ENCODE measurements at places on chromosomes 7 and 10. TPM values are rescaled to one million over a fixed set of nuclear protein-coding genes. Genes with fewer than 3 reads are reported as not detected.
A peak's percentile ranks its signal among the peaks of the same experiment; 100 is the strongest.

The MYO3A gene
- total RNA-seq: not detected

The CHRM2 gene
- 0.32 TPM for total RNA-seq

The FAM221A gene
- 2.9 TPM for total RNA-seq

The MSMB gene
- total RNA-seq: not detected

The SMKR1 gene
- total RNA-seq: 3.9 TPM

The MEST gene
- total RNA-seq: 151 TPM

The PTTG1IP2 gene
- not detected for total RNA-seq

The GJD4 gene
- total RNA-seq: 13.9 TPM

The GPR37 gene
- 0.62 TPM for total RNA-seq

The TAS2R41 gene
- total RNA-seq: not detected

The TMEM176B gene
- total RNA-seq: not detected

The DEPP1 gene
- total RNA-seq: 37.4 TPM

The AP5Z1 gene
- total RNA-seq: 41.8 TPM

The KLF14 gene
- total RNA-seq: not detected

The PRLHR gene
- total RNA-seq: not detected

The SNX10 gene
- total RNA-seq: not detected

The RRP12 gene
- total RNA-seq: 25.6 TPM

- no peak for DNase-seq
These were observed 12.2 kb upstream of the KCP start for GRCh38 chr7:128922496-128923410.

DNA sequence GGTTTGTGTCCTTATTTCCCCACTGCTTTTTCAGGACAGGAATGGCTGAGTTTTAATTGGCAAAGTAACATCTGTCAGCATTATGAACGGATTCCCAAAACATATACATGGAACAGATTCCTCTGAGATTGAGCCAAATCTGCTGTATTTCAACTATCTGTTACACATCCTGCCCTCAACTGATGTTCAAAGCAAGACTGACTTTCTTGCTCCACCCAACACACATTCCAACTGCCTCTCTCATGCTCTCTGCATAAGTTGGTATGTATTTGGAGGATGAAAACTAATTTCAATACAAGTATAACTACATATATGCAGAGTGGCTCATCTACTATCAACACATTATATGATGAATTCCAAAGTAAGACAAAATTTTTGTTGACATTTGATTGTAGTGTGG is 342.2 kb downstream of the GATA3 start:
- DNase-seq: no peak

DNA sequence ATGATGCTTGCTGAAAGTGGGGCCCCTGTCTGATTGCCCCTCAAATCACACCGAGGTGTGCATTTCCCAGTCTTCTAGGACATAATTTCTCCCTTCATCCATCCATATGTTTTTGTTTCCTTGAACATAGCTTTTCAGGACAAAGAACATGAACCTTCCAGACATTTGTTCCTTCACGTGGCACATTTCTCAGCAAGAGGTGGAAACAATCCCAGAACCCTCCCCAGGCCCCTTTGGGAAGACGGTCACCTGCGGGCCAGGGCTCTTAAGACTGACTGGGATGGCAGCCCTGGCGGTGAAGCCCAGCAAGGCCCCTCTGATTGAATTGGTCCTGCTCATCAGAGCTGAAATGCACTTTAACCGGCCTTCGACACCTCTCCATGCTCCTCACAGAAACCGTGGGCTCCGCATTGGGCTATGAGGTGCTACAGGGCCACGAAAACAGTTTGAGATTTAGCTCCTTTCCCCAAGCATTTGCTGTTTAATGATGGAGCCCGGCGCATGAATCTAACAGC is 522.5 kb upstream of the DPP6 start:
- no peak for DNase-seq

- peak; percentile 26 for DNase-seq
These were observed 92.7 kb downstream of the LANCL2 start for GRCh38 chr7:55457801-55458200.

GRCh38 chr10:11328264-11329061 is 283.0 kb downstream of the USP6NL start:
- peak; percentile 86 for DNase-seq

GRCh38 chr10:61682323-61682722 is 19.6 kb downstream of the CABCOCO1 start:
- DNase-seq: no peak

DNA sequence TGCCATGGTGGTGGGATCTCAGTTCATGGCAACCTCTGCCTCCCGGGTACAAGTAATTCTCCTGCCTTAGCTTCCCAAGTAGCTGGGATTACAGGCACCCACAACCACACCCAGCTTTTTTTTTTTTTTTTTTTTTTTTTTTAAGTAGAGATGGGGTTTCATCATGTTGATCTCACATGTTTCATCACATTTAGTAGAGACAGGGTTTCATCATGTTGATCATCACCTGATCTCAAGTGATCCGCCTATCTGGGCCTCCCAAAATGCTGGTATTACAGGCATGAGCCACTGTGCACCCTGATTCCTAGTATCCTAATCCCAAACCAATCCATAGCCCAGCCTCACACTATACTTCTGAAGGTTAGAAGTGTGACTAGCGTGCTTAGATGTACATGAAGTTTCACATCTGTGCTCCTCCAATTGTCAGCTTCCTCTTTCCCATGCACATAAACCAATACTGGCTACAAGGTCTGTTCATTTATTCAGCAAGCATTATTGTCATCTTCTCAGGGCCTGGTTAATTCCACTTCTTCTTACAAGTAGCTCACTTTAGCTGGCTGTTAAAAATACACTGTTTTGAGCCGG is 6.8 kb upstream of the NAT16 start:
- DNase-seq: no peak

GRCh38 chr7:18762189-18762588 is 266.6 kb downstream of the HDAC9 start:
- DNase-seq: peak; percentile 54

- DNase-seq: no peak
These were observed 92.4 kb downstream of the WDFY4 start for GRCh38 chr10:48777110-48777509.

DNA sequence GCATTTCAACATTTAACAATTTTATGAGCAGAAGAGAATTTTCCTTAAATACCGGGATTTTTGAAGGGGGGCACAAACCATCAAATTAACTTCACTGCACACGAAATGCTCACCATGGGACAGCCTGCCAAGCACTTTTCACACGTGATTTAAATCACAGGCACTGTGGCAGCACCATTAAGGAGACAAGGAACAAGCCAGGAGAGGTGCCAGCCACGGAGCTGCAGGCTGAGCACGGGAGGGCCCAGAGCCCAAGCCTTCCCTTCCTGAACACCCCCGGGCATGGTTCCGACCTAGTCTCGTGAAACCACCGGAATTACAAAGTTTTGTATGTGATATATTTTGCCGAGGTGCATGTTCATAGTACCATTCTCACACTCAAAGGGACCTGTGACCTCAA is 13.4 kb downstream of the PITRM1 start:
- no peak for DNase-seq

GRCh38 chr10:13820964-13821337 is 234.2 kb downstream of the PRPF18 start:
- no peak for DNase-seq

DNA sequence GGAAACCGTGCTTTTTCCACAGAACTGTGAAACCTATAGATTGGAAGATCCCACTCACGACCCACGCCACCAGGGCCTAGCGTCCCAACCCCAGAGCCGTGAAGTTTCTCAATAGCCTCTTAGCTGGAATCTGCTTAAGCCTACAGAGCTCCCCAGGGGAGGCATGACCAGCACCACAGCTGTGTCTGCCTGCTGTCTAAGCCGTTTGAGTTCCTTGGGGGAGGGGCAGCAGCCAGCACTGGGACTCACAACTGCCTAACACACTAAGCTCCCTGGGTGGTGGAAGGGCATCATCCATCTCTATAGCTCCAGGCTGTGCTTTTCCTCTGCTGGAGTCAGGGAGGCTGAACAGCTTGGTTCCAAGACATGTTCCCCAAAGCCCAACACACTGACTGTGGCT is 26.0 kb upstream of the TMEM140 start:
- DNase-seq: peak; percentile 22

DNA sequence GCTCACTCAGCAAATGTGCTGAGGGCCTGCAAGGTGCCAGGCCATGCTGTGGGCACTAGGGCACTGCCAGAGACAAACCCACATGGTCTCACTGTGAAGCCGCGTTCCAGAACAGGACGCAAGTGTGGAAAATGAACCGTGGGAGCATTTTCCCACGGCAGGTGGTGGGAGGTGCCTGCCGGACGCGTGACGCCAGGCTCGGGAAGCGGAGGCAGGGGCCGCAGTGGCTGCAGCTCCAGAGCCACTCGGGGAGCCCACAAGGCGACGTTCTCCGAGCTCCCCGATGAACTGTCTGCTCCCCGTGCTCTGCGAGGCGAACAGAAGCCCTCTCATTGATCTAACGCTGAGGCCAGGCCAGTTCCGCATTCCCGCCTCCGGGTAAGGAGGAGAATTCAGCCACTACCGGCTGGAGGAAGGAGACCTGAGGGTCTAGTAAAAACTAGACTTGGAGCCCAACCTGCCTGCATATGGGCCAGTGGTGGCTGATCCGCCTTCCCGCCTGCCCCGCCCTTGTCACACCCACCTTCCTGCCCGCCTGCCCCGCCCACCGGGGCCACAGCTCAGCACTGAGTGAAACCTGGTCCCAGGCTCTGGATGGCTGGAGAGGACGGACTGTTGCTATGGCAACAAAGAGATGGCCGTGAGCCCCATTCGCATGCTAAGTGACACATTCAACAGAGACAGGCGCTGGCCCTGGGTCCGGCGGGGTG is 13.1 kb downstream of the ADGRA1 start:
- DNase-seq: no peak

GRCh38 chr10:12729885-12730284 is 271.6 kb downstream of the CCDC3 start:
- peak; percentile 16 for DNase-seq

- DNase-seq: peak; percentile 37
These were observed 163.6 kb downstream of the GNAT3 start for GRCh38 chr7:80348223-80348622.

GRCh38 chr10:58065529-58065815 is 202.2 kb downstream of the IPMK start:
- no peak for DNase-seq

GRCh38 chr10:72692994-72693781 is 1.2 kb downstream of the MCU start:
- no peak for DNase-seq

DNA sequence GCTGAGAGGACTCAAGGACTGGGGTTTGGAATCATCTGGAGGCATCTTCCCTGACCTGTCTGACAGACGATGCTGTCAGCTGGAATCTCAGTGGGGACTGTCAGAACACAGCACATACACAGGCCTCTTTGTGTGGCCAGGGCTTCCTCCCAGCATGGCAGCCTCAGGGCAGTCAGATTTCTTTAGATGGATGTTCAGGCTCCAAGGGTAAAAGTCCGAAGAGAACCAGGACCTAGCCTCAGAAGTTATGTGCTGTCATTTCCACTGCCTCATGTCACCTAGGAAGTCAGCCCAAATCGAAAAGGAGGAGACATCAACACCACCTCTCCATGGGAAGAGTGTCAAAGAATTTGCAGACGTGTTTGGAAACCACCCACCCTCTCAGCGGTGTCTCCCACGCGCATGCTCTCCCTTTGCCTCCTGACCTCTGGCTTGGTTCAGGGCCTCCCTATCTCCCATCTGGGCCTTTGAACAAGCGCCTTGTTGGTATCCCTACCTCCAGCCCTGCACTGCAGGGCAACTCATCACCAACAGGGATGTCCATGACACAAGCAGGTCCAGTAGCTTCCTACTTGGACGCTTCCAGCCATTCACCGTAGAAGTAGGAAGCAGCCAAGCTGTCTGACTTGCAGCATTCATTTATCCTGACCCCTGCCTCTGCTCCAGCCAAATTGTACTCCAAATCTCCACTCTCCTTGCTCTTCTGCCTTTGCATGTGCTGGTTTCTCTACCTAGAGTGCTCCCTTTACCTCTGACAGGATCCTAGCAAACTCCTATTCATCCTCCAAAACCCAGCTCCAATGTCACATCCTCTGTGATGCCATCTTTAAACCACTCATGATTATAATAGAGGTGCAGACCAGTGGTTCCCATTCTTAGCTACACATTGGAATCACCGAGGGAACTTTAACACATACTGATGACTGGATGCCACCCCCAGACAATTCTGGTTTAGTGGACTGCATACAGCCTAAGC is 121.6 kb downstream of the OAT start:
- DNase-seq: no peak

GRCh38 chr7:133699386-133699785 is 427.8 kb upstream of the LRGUK start:
- no peak for DNase-seq

- no peak for DNase-seq
These were observed 4.6 kb upstream of the ARHGAP22 start for GRCh38 chr10:48609441-48609840.

- no peak for DNase-seq
These were observed 10.8 kb downstream of the BLVRA start for GRCh38 chr7:43769281-43769680.

GRCh38 chr10:33027088-33027487 is 69.1 kb upstream of the ITGB1 start:
- no peak for DNase-seq

- DNase-seq: no peak
These were observed 27.5 kb upstream of the FIGNL1 start for GRCh38 chr7:50477640-50478039.

DNA sequence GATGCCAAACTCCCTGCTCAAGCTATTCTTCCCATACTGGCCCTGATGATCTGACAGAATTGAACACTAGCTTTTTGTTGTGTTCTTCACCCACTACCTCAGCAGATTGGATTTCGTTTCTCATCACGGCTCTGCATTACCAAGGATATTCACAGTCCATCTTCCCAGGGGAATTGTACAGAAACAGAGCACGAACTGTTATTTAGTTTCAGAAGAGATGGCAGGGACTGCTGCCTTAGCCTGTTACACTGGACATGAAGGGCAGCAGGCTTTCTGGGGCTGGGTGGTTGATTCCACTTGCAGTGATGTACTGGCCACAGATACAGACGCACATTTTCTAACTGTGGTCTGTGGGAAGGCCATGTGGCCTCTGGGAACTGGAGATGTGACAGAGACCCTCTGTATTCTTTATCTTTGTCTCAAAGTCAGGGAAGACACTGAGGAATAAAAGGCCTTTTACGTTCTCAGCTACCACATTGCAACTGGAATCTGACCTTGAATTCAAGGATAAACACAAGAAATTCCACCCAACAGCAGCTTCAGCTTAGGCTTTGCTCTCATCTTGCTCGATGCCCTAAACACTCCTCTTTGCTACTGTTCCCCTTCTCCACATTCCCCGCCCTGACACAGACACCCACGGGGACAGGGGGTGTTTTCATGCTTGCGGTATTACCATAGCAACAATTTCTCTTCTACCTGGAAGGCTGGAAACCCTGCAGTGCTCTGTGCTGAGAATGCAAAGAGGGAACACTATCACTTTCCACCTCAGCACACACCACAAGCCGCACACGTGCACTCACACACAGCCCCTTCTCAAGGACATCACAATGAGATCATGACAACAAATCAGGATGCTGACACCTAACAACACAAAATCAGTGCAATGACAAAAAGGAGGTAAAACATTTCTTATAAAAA is 81.7 kb downstream of the RNF216 start:
- peak; percentile 54 for DNase-seq
